SJSA1 (cell line): ENCODE measurements at places on chromosomes 6 and 20. TPM values are rescaled to one million over a fixed set of nuclear protein-coding genes. Genes with fewer than 3 reads are reported as not detected.

The SPAG4 gene
- total RNA-seq, result 0.87 TPM in 1 of 2 replicates, not detected in the other

The SLC22A2 gene
- not detected in 2 replicates for total RNA-seq

The XKR7 gene
- not detected in 2 replicates for total RNA-seq

The MOG gene
- not detected in 2 replicates for total RNA-seq

The PROKR2 gene
- total RNA-seq, result not detected in 2 replicates

The RNF39 gene
- total RNA-seq, result not detected in 2 replicates

GRCh38 chr6:138205437-138206094 is 12.7 kb downstream of the PBOV1 start:
- DNase-seq, result no peak

DNA sequence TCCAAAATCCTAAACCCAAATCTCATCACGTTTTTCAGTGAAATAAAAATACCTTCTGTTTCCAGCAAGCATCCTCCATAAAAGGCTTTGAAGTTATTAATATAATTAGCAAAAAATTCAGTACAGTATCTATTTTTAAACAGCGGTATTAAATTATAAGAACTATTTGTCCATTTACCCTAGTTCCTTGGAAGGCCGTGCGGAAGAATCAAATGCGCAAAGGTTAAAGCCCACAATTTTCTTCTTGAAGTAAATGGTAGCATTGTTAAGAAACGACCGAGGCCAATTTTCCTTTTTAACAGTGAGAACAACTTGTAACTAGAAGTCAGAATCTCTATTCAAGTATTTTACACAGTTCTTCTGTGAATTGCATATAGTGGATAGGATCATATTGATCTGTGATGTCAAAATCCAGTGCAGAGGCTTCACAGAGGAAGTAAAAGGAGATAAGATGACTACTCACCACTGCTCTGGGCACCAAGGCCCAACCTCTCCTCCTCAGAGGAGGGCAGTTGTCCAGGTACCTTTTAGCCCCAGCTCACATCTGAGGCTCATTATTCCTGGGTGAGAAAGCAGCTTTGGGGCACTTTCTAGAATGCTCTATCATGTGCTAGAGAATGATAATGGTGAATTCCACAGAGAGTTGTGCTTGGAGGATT is 36.3 kb downstream of the TNFAIP3 start:
- no peak for DNase-seq

DNA sequence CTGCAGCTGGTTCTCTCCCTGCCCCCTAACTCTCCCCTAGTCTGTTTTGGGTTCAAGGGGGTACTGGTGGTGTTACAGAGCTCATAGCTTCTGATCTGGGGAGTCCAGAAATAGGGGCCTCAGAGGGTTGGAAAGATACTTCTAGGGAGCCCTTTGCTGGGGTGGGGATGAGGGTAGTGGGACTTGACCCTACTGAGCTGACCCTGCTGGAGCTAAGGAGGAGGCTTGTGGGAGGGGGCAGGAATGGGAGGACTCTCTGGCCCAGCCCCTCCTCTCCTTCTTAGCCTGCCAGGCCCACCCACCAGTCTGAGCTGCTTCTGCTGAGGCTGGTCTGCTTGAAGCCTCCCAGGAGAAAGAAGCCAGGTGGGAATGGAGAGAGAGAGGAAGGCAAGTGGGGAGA is at the start of gene EGFL8:
TSS of gene EGFL8 (plus strand) at position 301 of the 400 bp plus-strand sequence. CDS start 1,571 bp downstream, outside the sequence.
- no peak for DNase-seq

DNA sequence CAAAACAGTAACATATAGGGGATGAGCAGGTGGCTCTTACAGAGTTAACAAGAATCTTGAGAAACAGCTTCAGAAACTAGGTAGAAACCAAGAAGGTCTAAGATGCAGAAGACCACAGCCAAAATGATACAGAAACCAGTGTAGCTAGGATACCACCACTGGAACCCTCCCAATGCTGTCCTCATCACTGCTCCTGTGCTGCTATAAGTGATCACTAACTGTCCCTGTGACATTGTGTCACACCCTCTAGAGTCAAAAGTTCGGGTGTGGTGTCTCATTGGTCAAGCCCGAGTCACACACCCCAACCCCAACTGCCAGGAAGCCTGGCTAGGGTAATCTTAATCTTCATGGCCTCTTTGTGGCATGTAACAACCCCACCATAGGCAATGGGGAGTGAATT is 153.1 kb downstream of the RCAN2 start:
- DNase-seq, result no peak

GRCh38 chr20:53829724-53830521 is 236.3 kb upstream of the ZNF217 start:
- DNase-seq, result no peak

GRCh38 chr20:23132930-23133559 is 46.9 kb upstream of the CD93 start:
- no peak for DNase-seq

GRCh38 chr20:2001119-2001518 is 7.3 kb upstream of the PDYN start:
- no peak for DNase-seq

- DNase-seq, result no peak
Observed at GRCh38 chr20:47964149-47964548, 178.9 kb upstream of the SULF2 start.

DNA sequence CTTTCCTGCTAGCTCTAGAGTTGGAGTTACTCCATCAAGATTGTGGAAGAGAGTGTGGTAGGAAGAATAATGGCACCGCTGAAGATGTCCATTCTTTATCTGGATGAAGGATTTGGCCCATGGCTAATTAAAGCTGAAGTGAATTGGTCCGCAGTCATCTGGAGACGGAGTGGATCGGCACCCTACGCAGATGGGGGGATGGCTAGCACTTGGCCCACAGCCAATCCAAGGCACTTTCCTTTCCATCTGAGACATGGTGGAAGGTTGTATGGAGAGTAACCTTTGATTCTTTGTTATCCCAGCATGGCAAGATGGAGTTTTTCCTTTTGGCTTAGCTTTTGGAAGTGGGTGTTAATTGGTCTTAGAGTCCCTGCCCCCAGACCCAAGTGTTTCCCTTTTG is 88.3 kb downstream of the JPH2 start:
- no peak for DNase-seq

DNA sequence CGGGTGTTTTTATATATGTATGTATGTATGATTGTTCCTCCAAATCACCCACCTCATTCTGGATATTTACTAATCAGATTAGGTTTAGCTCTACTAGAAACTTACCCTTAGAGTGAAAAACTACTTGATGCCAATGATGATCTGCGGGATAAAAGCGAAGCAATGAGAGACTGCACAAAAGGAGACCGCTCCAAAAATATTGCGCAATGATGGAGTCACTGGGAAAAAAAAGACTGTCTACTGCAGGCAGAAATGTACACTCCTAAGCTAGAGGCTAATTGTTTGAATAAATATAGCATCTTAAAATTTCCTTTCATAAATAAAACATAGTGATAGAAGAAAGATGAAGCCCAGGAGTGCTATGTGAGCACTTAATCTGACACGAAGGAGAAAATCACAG is 7.3 kb downstream of the RAB32 start:
- DNase-seq, result no peak

DNA sequence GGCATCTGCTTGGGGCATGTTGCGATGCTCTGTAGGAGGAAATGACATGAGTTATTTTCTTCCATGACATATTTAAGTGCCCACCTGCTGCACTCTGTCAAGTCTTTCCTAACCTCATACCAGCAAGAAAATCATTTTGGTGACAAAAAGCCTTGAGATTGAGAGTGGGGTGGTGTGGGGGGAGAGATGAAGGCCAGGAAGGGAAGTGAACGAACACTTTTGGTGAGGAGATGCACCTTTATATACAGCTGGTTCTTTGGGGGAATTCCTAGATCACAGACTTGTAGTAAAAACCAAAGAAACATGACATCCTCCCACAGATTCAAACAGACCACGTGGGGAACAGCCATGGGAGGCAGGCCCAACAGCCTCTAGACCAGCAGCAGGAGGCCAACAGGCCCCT is 26.1 kb downstream of the NCOA5 start:
- no peak for DNase-seq

- DNase-seq, result no peak
Observed at GRCh38 chr20:56447227-56447626, 21.2 kb upstream of the RTF2 start.

GRCh38 chr6:73746787-73747186 is 50.8 kb downstream of the CD109 start:
- no peak for DNase-seq
